ENCODE measurements at places on chromosomes 4 and X. TPM values are rescaled to one million over a fixed set of nuclear protein-coding genes. Genes with fewer than 3 reads are reported as not detected.

The SMIM43 gene
- not detected for total RNA-seq

The SLC2A9 gene
- total RNA-seq = 2.1 TPM

The BEX5 gene
- total RNA-seq = 0.91 TPM

The MAGEA2 gene
- total RNA-seq = not detected

The ALAS2 gene
- 0.94 TPM for total RNA-seq

The TCP11X2 gene
- total RNA-seq = not detected

Data from B cell (primary cell).